Left ventricle myocardium inferior (tissue), 1 donor: ENCODE measurements at places on chromosomes 1 and 21. TPM values are rescaled to one million over a fixed set of nuclear protein-coding genes. Genes with fewer than 3 reads are reported as not detected.

DNA sequence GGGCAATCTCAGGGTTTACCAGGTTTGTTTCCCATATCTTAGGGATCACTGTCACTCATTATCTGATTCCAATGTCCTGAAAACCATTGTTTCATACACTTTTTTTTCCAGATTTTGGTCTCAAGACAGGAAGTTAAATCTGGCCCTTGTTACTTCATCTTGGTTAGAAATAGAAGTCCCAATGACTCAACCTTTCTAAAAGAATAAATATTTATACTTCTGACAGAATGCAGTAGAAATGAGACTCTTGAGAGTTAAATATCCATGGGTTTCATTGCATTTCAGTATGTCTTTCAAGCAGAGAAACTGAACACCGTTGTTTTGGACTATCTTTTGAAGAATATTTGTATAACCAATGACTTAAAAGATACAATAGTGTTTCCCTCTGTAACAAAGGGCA, 19.8 kb upstream of the VCAM1 start:
- H3K4me1 ChIP-seq = no peaks in the 10 kb centered on the region
- H3K27ac ChIP-seq = no peak overlapping the region
- H3K4me3 ChIP-seq = no peak overlapping the region

- H3K4me1 ChIP-seq = no peaks in the 10 kb centered on the region
- no peak overlapping the region for H3K27ac ChIP-seq
- no peak for DNase-seq
- no peak overlapping the region for H3K4me3 ChIP-seq
- H3K27me3 ChIP-seq = no peaks in the 10 kb centered on the region
- no peaks in the 10 kb centered on the region for H3K36me3 ChIP-seq
These were observed 228.4 kb upstream of the NRIP1 start for GRCh38 chr21:15293240-15293639.

GRCh38 chr21:29245104-29245643, 53.5 kb upstream of the BACH1 start:
- H3K27me3 ChIP-seq = no peaks in the 10 kb centered on the region
- H3K36me3 ChIP-seq = no peaks in the 10 kb centered on the region
- H3K4me3 ChIP-seq = no peak overlapping the region
- DNase-seq = no peak
- H3K27ac ChIP-seq = no peak overlapping the region

- no peak overlapping the region for H3K4me3 ChIP-seq
- no peak overlapping the region for H3K27ac ChIP-seq
- H3K4me1 ChIP-seq = no peaks in the 10 kb centered on the region
These were observed 106.3 kb downstream of the CD247 start for GRCh38 chr1:167412072-167412471.

DNA sequence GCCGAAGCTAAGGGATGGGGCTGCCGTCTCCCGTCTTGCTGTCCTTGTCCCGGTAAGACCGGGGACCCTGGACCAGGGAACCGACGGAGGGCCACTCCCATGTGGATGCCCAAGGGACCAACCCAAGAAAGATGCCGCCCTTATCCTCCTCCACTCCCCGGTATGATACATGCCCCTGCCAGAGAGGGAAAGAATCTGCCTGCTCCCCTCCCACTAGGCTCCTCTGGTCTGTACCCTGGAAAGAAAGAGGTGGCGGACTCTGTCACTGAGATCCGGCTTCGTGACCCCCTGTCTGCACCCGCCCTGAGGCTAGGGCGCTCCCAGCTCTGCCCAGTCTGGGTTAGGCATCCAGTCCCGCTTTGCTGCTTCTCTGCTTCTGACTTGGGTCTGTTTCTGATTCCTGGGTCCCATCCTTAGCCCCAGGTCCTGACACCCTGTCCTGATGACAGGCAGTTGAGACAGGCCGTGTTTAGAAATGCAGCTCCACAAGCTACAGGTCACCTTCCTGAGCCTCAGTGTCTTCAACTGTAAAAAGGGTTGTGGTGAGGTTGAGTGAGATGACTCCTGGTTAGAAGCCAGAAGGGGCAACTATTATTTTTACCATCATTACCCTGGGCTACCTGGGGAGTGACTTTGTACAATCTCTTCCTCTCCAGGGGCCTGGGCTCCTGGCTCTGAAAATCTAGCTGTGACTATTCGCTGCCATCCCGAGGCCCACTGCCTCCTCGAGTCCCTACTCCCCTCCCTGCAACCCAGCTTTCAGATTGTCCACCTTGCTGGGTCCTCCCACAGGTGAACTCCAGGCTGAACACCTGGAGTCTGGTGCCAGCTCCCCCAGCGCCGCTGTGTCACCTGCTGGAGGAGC, 3.7 kb downstream of the MATN1 start:
- no peaks in the 10 kb centered on the region for H3K27me3 ChIP-seq
- H3K4me1 ChIP-seq = peaks cover 10% of the 10 kb centered on the region
- peak overlapping the region; percentile 78 for H3K4me3 ChIP-seq
- H3K27ac ChIP-seq = peak overlapping the region; percentile 98
- no peaks in the 10 kb centered on the region for H3K36me3 ChIP-seq

SLC45A3 gene
- total RNA-seq = 5.2 TPM
